ENCODE measurements at places on chromosomes 16 and 17. TPM values are rescaled to one million over a fixed set of nuclear protein-coding genes. Genes with fewer than 3 reads are reported as not detected.

TMEM114 gene
- not detected for total RNA-seq

DNA sequence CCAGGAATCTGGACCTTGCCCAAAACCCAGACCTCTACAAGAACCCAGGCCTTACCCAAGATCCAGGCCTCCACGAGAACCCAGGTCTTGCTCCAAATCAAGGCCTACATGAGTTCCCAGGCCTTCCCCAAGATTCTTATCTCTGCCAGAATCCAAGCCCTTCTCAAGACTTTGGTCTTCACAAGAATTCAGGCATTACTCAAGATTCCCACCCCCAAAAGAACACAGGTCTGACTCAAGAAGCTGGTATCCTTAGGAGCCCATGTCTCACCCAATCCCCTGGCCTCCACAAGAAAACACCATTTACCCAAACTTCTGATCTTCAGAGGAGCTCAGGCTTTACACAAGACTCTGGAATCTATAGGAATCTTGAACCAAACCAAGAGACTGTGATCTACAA lies 2.6 kb downstream of the SPEM3 start:
- H3K36me3 ChIP-seq: no peaks in the 10 kb centered on the region
- H3K27ac ChIP-seq: no peak overlapping the region
- peaks cover 10% of the 10 kb centered on the region for H3K27me3 ChIP-seq
- H3K4me1 ChIP-seq: no peaks in the 10 kb centered on the region
- no peak overlapping the region for H3K4me3 ChIP-seq

GRCh38 chr17:82748756-82749155 lies 3.1 kb upstream of the TBCD start:
- H3K27me3 ChIP-seq: peaks cover 27% of the 10 kb centered on the region
- H3K27ac ChIP-seq: no peak overlapping the region
- H3K4me1 ChIP-seq: peaks cover 7% of the 10 kb centered on the region
- no peaks in the 10 kb centered on the region for H3K36me3 ChIP-seq
- no peak overlapping the region for H3K4me3 ChIP-seq

GRCh38 chr16:56274369-56274768 lies 83.1 kb downstream of the GNAO1 start:
- H3K36me3 ChIP-seq: no peaks in the 10 kb centered on the region
- H3K27me3 ChIP-seq: no peaks in the 10 kb centered on the region
- H3K4me3 ChIP-seq: no peak overlapping the region
- H3K4me1 ChIP-seq: peaks cover 19% of the 10 kb centered on the region
- no peak for DNase-seq

GRCh38 chr17:78355045-78355641 lies 4.7 kb downstream of the SOCS3 start:
- H3K27ac ChIP-seq: no peak overlapping the region
- no peak overlapping the region for H3K4me3 ChIP-seq
- peaks cover 61% of the 10 kb centered on the region for H3K27me3 ChIP-seq
- H3K4me1 ChIP-seq: peaks cover 52% of the 10 kb centered on the region

GRCh38 chr17:28860363-28860808 lies 5.6 kb downstream of the ERAL1 start:
- H3K27me3 ChIP-seq: no peaks in the 10 kb centered on the region
- no peak for DNase-seq
- no peak overlapping the region for H3K27ac ChIP-seq
- no peaks in the 10 kb centered on the region for H3K36me3 ChIP-seq

GRCh38 chr17:3697103-3697476 lies 1.1 kb upstream of the P2RX5 start:
- DNase-seq: no peak
- peaks cover 11% of the 10 kb centered on the region for H3K4me1 ChIP-seq
- H3K4me3 ChIP-seq: no peak overlapping the region
- peaks cover 52% of the 10 kb centered on the region for H3K27me3 ChIP-seq

All from neural progenitor cell (in vitro differentiated cells).